ENCODE measurements at places on chromosomes 4 and X.

DNA sequence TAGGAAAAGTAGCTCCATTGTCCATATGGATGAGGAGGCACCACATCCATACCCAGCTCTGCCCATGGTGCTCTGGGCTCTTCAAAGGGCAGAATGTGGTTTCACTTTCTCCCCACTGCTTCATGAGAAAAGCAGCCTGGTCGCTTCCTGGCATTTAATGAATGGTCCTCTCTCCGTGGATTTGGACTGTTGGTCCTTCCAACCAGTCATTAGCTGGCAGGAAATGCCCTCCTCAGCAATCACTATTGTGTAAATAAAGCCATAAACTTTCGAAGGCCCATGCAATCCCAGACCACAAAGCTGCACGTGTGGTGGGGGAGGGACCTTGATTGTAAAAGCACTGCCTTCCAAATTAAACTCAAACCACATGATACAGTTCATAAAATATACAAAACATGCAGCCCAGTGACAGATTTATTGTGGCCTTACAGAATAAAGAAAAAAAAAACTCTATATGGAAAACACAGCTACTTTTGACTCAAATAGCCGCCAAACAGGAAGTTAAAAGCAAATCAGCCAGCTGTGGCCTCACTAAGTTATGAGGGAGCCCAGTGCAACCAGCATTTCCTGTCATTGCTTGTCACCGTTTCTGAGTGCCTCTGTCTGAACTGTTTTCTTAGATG is 8.1 kb downstream of the MBNL3 start:
- DNase-seq = peak; percentile 94

GRCh38 chr4:127217586-127218229 is 415.0 kb upstream of the INTU start:
- DNase-seq = no peak

GRCh38 chrX:94850811-94851210 is 1176.8 kb downstream of the FAM133A start:
- DNase-seq = no peak

GRCh38 chr4:5884796-5885195 is 8.1 kb downstream of the CRMP1 start:
- DNase-seq = no peak

DNA sequence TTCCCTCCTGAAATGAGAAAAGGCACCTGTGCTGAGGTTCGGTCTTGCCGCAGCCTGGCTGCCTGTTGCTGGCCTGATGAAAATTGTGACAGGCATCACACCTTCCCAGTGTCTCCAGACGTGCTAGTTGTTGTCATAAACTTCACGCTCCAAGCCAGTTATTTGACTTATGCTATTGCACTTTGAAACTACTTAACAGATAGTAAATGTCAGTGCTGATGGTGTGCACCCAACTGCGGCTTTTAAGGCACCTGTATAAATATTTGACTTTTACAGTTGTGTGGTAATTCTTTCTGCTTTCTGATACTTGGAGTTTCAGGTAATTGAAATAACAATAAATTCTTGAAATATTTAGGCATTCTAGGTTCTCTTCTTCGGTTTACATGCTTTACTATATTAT is 1.8 kb downstream of the WWC2 start:
- no peak for DNase-seq

GRCh38 chr4:90080116-90080515 is 47.1 kb upstream of the CCSER1 start:
- no peak for DNase-seq

DNA sequence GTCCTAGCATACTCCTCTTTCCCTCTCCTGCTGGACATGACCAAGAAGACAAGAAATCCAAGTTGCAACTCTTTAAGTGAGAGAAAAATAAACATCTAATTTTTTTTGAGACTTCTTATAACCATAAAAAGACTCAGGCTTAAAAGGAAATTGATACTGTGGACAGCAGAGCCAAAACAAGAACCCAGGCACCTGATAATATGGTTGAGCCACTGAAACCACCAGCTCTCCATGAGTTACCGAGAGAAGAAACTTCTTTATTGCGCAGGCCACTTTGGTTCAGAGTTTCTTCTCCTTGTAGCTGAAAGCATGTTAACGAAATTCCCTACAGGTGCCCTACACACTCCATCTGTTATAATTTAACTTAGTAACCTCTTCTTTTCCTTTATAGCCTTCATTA is 11.3 kb upstream of the SPCS3 start:
- no peak for DNase-seq

- DNase-seq = no peak
These were observed 48.2 kb upstream of the EPGN start for GRCh38 chr4:74260036-74260435.

DNA sequence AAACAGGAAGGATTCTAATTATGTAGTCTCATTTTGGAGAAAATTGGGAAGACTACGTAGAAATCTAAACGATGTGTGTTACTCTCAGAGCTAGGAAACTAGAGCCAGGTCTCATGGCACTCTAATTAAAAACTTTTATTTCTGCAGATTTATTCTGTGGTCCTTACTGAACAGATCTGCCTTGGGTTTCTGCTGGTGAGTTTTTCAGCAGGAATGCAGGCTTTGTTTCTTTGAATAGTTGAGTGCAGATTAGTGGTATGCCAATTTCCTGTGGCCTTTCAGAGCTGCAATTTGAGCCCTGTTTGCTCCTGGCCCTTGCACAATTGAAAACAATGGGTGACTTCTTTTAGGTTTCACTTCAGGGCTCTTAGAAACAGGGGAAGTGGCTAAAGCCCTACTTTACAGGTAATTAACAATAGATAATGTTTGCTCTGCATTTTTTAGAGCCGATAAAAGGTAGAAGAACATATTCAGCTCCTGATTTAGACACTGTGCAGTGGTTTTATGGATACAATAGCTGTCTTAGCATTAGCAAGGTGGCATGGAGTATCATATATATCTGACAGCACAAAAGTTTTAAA is 21.8 kb downstream of the SPRY1 start:
- peak; percentile 80 for DNase-seq

GRCh38 chrX:68440940-68441339 is 7.6 kb upstream of the OPHN1 start:
- DNase-seq = peak; percentile 39

DNA sequence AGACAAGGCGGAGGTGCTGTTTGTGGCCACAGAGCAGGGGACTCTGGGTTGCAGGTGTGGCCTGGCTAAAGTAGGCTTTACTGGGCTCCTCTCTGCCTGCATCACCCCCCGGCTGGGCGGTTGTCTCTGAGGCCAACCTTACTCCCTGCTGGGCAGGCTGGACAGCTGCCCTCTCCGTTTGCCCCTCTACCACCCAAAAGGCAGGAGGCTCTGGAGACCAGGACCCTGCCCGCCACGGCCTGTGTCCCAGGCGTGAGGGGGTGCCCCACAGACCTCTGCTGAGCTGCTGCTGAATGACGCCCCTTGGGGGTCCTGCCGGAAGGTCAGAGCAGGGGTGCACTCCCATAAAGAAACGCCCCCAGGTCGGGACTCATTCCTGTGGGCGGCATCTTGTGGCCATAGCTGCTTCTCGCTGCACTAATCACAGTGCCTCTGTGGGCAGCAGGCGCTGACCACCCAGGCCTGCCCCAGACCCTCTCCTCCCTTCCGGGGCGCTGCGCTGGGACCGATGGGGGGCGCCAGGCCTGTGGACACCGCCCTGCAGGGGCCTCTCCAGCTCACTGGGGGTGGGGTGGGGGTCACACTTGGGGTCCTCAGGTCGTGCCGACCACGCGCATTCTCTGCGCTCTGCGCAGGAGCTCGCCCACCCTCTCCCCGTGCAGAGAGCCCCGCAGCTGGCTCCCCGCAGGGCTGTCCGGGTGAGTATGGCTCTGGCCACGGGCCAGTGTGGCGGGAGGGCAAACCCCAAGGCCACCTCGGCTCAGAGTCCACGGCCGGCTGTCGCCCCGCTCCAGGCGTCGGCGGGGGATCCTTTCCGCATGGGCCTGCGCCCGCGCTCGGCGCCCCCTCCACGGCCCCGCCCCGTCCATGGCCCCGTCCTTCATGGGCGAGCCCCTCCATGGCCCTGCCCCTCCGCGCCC is 920 bp downstream of the HTT-AS start:
- peak; percentile 16 for DNase-seq

GRCh38 chr4:56787380-56787779 is 34.1 kb downstream of the SPINK2 start:
- no peak for DNase-seq

GRCh38 chr4:79935274-79935673 is 137.8 kb downstream of the ANTXR2 start:
- no peak for DNase-seq

GRCh38 chr4:63211375-63211774 is 1197.9 kb downstream of the TECRL start:
- peak; percentile 14 for DNase-seq

DNA sequence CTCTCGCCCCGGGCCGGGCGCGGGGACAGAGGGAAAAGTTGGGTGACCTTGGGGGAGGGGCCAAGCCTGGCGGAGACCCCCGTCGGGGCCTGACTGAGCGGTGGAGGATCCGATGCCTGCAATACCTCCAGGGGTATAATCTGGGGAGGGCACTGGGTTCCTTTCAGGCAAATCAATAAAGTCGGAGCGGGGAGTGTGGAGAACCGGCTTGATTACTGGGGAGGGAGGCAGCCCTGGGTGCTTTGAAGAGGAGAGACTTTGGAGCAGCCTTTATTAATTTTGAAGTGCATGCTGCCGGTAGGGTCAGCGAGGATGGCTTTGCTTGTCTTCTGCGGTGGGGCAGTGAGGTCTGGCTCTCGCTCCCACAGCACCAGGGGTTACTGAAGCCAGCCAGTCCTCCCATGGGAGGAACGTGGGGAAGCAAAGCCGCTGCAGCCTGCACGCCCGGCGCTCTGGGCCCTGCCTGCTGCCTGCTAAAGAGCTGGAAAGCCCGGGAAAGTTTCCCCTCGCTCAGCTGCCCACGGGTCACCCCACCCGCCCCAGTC is 403 bp upstream of the LGI2 start:
- no peak for DNase-seq

GRCh38 chr4:8708401-8709021 is 115.9 kb downstream of the CPZ start:
- DNase-seq = no peak

DNA sequence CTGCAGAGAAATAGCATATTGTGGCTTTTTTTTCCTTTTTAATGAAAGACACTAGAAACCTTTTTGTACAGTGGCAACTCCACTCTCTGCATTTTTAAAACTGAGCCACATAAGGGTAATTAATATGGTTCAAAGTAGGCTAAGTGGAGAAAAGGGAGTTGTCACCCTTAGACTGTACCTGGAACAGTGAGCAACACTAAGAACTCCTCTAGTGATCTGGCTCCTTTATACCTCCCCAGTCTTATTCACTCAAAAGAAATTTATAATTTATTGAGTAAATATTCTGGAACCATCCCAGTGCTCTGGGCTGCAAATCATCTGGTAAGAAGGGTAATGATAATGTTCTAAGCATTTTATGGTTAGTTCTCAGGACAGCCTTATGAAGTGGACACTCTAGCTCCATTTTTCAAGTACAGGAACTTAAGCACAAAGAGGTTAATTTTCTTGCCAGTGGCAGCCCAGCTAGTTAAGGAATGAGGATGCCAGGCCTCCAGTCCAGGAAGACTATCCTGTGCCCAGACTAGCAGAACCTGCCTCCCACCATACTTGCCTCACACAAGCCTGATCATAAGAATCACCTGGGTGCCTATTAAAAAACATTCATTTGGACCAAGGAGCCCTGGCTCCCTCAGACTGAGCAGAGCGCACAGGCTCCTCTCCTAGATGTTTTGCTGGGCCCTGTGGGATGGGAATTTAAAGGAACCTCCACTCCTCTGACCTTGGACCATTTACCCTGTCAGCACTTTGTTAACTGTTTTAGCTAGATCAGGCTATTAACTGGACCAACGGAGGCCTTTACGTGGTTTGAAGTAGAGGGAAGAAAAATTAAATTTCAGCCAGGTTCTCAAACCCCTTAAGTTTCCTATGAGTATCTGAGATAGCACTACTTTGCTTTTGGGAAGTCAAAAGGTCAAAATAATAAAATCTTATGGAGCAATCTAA is 102.6 kb downstream of the PDE5A start:
- no peak for DNase-seq

- DNase-seq = no peak
These were observed 61.9 kb downstream of the PRKG2 start for GRCh38 chr4:81152839-81153713.

DNA sequence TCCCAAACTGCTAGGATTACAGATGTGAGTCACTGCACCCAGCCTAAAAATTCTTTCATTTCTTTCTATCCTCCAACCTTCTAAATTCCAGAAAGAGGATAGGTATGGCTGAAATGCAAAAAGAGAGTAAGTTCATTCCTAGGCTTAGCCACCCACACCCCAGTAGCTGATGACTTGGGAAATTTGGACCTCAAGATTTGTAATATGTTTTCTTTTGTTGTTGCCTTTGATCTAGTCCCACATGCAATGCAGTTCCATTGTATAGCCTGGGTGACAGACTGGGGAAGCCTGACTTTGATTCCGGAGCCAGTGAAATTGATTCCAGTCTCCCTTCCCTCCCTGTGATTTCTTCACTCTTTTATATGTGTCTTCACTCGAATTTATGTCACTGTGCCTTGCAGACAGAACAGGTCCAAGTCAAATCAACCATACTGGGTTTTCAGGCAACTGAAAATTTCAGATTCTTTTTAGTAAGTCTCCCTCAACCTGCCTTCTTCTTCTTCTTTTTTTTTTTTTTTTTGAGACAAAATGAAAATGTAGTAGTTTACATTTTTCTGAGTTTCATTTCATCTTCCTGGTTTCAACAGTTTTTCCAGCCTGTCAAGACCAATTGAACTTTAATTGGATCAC is 176.2 kb upstream of the RBPJ start:
- no peak for DNase-seq

- no peak for DNase-seq
These were observed 4.3 kb downstream of the GK start for GRCh38 chrX:30657196-30658161.

GRCh38 chr4:21655031-21655430 is 293.5 kb downstream of the KCNIP4 start:
- no peak for DNase-seq

Data from foreskin melanocyte (primary cell).